ENCODE measurements at places on chromosomes 4 and X.

DNA sequence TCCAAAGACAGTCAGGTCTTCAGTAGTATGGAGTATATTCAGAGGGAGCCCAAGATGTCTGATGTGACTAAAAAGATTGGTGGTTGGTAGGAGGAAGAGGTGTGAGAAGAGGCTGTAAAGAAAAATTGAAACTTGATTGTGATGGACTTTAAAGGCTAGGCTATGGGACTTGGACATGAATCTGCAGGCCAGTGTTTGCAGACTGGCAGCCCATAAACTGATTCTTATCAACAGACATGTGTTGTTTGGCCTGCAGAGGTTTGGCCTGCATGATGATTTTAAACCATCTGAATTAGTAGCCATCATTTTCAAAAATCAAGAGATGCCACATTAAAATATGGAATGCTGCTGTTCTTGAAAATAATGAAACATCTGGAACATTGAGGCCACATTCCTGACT lies 5.4 kb upstream of the AR start:
- DNase-seq, result no peak

DNA sequence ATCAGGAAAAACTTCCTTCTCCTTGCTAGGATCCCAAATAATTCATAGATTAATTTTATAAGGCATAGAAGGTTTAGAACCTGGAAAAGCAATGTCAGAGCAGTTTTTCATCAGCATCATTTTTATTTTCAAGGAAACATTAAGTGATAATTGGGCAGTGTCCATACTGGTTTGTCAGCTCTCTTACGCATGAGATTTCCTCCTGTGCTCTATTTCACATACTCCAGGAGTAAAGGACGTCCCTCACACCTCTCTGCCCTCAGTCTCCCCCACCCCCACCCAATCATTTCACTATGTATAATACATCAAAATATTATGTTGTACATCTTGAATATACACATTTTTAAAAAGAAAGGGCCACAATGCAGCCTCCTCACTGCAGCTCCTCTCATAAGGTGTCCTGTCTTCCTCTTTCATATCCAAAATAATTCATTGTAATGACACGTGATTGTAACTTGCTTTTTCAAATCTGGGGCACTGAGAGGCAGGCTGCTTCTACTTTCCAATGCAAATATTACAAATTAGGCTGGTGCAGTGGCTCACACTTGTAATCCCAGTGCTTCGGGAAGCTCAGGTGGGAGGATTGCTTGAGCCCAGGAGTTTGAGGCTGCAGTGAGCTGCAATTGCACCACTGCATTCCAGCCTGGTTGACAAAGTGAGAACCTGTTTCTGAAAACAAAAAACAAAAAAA lies 34.4 kb downstream of the ARHGEF38 start:
- no peak for DNase-seq

- DNase-seq, result no peak
These were observed 20.3 kb upstream of the GUCY1B1 start for GRCh38 chr4:155738548-155738947.

- no peak for DNase-seq
These were observed 24.8 kb downstream of the SMIM20 start for GRCh38 chr4:25938787-25939186.

DNA sequence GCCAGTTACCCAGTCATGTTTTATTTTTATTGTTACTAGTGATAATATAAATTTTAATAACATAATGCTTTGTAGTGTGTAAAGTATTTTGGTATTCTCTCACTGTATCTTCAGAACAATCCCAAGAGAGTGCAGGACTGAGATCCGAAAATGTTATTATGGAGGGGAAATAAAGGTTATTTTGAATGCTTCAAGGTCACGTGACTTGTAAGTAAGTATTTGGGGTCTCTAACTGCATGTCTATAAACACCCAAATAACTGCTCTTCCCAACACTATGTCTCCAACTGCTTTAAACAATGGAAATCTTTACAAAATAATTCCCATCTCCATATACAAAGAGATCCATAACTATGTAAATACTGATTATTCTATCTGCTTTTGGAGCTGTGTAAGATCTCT lies 302.2 kb downstream of the LDB2 start:
- no peak for DNase-seq

GRCh38 chr4:112316360-112316759 lies 19.2 kb downstream of the ALPK1 start:
- DNase-seq, result no peak

DNA sequence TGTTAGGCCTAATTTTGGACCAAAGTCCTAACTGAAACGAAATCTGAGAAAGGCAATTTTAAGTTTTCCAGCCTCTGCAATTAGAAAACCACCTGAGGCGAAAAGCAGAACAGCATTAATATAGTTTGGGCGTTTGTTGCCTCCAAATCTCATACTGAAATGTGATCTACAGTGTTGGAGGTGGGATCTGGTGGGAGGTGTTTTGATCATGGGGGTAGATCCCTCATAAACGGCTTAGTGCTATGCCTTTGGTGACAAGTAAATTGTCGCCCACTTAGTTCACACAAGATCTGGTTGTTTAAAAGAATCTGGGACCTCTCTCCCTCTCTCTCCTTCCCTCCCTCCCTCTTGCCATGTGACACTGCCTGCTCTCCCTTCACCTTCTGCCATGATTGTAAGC lies 5.7 kb downstream of the FAM241A start:
- DNase-seq, result no peak

DNA sequence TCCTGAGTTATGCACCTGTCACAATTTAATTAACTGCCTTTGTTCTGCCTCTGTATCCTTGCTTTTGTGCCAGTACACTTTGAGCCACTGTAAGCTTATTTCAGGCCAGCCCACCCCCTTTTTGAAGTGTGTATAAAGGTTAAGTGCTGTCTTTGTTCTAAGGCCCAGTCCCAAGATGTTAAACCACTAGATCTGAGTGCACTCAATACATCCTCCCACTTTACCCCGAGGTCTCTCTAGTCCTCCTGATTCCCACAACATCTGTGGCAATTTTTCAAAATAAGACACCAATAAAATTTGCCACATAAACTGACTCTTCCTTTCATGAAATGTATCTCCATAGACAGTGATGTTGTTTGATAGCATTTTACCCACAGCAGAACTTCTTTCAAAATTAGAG lies 124.1 kb upstream of the SPIN4 start:
- DNase-seq, result no peak

GRCh38 chrX:151896734-151897474 lies 15.8 kb upstream of the MAGEA4 start:
- DNase-seq, result no peak

DNA sequence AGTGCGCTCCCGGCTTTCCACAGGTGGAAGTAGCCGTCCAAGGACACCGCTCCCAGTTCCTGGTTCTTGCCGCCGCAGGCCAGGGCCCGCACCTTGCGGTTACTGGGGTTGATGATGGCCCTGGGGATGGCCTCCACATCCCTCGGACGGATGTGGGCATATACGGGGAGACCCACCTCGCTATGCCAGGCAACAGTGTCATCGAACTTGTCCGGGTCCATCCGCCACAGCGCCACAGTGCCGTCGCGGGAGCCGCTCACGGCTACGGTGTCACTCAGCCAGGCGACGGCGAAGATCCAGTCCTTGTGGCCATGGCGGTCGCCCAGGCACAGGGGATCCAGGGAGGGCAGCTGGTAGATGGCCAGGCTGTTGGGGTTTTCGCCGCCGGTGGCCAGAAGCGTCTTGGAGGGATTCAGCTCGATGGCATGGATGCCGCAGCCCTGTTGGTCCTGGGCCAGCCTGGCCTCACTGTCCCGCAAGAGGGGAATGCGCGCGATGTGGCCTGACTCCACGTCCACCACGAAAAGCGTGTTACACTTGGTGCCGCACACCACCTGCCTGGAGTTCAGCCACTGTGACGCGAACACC lies 795 bp downstream of the DCAF12L1 start:
- DNase-seq, result no peak

GRCh38 chrX:97367125-97367524 lies 483.4 kb downstream of the RPA4 start:
- DNase-seq, result no peak

DNA sequence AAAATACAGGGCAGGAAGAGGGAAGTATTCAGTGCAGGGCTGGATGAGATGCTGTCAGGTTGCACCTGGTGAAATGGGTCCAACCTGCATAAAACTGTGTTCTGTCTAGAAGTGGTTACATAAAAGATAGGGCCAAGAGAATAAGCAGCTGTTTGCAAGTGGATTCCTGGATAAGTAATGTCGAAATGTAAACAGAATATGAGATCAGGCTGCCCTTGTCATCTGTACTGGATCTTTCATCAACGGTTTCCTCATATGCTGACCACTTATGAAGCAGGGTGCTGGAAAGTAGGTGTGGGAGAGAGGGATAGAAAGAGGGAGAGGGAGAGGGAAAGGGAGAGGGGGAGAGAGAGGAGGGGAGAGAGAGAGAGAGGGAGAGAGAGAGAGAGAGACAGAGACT lies 349.8 kb upstream of the CPEB2 start:
- no peak for DNase-seq

DNA sequence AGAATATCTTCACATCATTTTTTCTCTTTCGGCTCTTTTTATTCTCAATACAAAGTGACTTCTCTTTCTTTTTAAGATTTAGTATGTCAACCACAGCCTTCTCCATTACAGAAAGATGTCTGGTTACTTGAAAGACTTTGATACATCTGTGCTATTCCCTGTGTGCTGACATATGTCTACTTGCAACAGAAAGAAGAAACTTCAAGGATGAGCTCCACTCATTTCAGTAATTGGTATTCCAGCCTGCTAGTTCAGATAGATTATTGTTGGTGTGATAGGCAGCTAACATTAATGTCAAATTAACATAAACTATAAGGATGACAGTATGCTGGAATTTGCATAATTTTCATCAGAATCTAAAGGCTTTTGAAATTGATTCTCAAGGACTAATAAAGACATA lies 948.7 kb downstream of the PCDH18 start:
- DNase-seq, result no peak

DNA sequence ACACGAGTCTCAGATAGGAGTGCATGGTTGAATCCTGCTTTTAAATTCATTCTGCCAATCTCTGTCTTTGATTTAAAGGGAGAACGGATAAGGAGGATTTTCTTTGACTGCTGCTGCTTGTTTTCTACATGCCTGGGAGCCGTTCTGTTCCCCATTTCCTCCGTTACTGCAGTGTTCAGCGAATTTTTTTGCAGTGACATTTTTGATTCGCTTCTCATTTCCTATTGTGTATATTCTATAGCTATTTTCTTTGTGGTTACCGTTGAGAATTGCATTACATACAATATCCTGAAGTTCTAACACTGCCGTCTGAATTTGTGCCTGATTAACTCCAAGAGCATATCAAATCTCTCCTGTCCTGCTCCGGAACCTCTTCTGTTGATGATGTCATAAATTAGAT lies 14.8 kb upstream of the MAEA start:
- DNase-seq, result no peak

- DNase-seq, result no peak
These were observed 99.0 kb downstream of the AFF2 start for GRCh38 chrX:148599404-148599803.

DNA sequence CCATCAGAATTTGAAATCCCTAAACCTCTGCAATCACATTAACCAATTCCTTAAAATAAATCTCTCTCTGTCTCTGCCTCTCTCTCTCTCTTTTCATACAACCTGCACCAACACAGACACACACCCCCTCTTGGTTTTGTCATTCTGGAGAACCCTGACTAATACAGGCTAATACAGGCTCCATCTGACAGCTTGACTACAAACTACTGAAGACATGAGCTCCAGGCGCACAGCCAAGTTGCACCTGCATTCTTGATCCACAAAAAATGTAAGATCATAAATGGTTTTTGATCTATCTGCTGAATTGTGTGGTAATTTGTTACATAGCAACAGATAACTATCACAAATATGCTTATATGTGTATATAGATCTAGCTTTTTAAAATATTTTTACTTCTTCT lies 2414.2 kb downstream of the PCDH7 start:
- no peak for DNase-seq

GRCh38 chr4:42284030-42284429 lies 113.3 kb upstream of the SHISA3 start:
- DNase-seq, result no peak

- DNase-seq, result no peak
These were observed 43.5 kb upstream of the HERC6 start for GRCh38 chr4:88335092-88335665.

DNA sequence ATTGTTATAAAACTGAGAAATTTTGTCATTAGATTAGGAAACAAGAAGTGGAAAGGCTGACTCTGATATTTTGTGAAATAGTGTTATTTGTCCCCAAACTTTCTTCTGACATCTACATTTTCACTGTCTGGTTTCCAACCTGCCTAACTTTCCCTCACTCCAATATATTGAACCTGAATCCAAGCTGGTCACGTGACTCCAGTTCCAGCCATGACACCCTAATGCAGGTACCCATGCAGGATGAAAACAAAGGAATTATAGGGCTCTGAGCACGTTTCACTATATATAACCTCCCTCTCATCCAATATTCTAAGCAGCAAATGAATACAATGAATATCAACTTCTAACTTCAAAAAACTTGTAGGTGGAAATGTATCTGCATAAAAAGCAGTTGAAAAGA lies 231.6 kb downstream of the TLL1 start:
- DNase-seq, result no peak

DNA sequence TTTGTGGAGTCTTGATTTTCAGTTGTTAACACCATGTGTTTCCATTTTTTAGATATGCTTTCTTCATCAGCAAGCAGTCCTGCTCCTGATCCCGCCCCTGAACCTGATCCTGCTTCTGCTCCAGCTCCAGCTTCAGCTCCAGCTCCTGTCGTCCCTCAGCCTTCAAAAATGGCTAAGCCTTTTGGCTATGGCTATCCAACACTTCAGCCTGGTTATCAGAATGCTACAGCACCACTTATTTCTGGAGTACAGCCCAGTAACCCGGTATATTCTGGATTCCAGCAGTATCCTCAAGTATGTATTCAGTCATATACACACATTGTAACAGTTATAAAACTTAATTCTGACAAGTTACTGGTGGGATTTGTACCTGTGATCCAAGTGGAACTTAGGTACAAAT lies 60.9 kb downstream of the SEC24B start:
- DNase-seq, result no peak

GRCh38 chr4:82748810-82749470 lies 49.7 kb downstream of the SCD5 start:
- no peak for DNase-seq

DNA sequence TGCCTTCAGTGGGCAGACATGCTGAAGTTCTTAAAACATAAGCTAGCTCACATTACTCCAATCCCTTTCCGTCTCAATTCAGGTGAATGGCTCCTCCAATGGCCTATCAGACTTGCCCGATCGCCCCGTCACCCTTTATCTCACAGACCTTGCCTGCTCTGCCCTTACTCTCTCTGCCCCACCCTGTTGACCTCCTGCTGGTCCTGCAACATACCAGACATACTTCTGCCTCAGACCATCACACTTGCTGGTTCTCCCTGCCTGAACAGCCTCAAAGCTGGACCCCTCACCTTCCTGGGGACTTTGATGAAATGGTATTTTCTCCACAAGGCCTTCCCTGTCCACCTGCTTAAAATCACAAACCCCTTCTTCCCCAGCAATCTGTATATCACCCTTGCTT lies 340.1 kb upstream of the NR3C2 start:
- no peak for DNase-seq

DNA sequence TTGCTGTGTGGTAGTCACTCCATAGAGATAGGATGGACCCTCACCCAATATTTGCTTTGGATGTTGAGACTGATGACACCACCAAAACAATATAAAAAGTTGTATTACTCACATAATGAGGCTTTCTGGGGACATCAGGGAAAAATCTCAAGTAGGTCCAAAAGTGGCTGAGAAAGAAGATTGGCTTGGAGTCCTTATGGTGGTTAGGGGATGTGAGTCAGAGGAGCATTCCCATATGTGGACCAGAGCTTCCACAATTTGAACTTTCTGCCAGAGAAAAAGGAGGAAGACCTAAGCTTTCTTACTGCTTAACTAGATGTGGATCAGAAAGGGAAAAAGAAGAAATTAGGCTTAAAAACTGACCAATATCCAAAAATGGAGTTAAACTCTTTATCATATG lies 460.5 kb downstream of the SH3BGRL start:
- DNase-seq, result no peak
